Effector CD4-positive, alpha-beta T cell (primary cell): ENCODE measurements at places on chromosomes 7 and 10.

GRCh38 chr7:127918130-127918529 is 113.1 kb downstream of the LRRC4 start:
- DNase-seq = no peak

DNA sequence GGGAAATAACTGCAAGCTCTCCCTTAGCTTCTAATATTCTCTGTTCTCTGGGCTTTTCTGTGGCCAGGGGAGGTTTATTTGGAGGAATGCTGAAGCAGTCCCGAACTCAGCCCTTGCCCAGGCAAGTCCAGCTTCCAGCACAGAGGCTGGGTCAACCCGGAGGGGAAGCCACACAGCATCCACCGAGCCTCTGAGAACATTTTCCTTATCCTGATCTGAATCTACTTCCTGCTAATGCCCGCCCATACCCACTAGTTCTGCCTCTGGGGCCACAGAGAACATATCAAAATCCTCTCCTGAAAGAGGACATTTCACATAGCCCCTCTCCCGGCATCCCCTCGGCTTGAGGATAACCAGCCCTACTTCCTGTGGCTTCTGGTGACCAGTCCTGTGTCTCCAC is 31.1 kb downstream of the SH3PXD2A start:
- DNase-seq = no peak

DNA sequence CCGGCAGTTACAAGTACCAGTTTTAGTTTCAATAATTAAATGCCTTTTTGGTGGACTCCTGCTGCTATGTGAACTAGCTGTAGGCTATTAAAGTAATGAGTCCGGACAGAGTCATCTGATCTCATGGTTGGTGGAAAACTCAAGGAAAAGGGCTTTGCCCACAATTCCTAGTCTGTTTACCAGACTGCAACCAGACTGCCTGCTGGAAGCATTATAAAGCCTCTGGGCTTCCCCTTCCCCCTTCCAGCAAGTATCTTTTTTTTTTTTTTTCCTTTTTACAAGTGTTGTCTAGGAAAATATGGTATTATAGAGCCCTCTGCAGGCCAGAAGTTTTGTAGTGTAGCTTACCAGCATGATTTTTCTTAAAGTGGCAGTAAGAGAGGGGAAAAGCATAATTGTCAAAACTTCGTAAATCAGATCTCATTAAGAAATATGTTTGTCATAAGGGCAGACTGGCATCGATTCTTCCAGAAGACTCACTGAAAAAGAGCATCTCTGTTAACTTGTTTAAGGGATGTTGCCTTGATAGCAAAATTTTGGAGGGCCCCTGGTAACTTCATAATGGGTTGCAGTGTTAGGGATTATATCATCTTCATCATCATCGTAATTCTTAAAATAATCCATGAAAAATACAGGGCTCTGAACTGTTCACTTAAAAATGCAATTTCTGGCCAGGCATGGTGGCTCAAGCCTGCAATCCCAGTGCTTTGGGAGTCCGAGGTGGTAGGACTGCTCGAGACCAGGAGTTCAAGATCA is 181.3 kb downstream of the TAX1BP1 start:
- no peak for DNase-seq

DNA sequence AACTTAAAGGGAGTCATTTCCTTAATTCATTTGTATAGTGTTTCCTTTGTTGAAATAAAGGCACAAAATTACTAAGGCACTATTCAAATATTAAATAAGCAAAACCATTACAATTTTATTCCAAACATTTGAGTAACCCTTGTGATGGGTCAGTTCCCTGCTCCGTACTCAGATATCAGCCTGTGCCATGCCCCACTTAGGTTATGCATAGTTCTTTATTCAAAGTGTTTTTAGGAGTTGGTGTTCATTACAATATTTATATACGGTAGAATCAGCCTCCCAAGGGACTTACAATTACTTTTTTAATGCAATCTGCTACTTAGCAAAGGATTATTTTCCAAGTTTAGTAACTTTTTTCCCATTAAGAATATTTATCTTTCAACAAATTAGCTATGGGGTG is 119.3 kb upstream of the SEMA3D start:
- DNase-seq = no peak

DNA sequence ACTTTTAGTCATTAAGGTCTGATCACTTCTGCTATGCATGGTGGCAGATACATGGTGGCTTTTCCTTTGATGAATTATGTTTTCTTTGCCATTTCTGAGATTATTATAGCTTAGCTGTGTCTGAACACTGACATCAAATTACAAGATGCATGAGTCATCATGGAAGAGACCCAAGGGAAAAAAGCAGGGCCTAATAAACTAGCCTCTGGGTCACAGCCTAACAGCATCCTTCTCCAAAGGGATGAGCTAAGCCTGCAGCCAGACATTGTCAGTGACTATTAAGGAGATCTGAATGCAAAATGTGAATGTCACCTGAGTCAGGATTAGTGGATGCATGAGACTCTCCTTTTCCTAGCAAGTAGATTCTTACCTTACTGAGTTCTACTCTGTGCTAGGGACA is 19.1 kb upstream of the OGDHL start:
- no peak for DNase-seq

- no peak for DNase-seq
Observed at GRCh38 chr7:20435305-20435704, 104.6 kb downstream of the ITGB8 start.

GRCh38 chr10:70886921-70887665 is 1.3 kb downstream of the PCBD1 start:
- no peak for DNase-seq

GRCh38 chr10:24202181-24202570 is 6.8 kb upstream of the KIAA1217 start:
- DNase-seq = no peak
